D721Med (cell line): ENCODE measurements at places on chromosomes 12 and 14.
A peak's percentile ranks its signal among the peaks of the same experiment; 100 is the strongest.

DNA sequence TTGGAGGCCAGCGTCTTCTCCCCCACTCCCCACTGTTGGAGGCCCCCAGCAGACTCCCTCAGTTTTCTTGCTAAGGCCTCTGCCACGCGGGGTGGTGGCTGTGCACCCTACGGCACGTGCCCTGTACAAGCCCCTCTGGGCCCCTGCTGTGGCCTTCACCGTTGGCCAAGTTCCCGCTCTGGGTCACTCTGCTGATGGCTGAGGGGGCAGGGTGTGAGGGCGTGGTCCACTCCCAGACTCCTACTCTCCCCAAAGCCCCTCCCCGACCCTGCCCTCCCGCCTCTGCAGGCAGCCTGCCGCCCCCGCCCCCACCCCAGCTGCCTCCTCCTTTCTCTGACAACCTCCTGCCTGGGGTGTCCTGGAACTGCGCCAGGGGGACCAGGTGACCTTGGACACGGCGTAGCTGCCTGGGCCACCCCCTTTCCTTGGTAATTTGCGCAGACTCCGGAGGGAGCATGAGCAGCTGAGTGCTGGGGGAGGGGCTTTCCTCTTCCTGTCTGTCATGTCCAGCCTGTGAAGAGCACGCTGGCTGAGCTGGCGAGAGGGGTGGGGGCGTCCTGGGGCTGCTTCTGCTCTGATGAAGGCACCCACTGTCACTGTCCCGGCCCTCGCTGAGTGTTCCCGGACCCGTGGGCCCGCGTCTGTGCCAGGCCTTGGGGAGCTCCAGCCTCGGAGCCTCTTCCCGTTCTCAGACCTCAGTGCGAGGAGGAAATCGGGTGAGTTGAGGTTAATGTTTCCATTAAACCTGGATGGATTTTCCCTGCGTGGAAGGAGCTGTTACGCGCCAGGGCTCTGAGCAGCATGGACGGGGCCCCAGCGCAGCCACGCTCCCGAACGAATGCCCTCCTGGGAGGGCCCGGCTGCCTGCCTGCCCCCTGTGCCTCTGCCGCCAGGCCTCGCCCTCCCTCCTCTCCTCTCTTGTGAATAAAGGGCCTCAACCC is 85.0 kb downstream of the KIF26A start:
- peak; percentile 80 for DNase-seq

GRCh38 chr12:62001424-62001823 is 258.8 kb upstream of the USP15 start:
- DNase-seq: no peak

DNA sequence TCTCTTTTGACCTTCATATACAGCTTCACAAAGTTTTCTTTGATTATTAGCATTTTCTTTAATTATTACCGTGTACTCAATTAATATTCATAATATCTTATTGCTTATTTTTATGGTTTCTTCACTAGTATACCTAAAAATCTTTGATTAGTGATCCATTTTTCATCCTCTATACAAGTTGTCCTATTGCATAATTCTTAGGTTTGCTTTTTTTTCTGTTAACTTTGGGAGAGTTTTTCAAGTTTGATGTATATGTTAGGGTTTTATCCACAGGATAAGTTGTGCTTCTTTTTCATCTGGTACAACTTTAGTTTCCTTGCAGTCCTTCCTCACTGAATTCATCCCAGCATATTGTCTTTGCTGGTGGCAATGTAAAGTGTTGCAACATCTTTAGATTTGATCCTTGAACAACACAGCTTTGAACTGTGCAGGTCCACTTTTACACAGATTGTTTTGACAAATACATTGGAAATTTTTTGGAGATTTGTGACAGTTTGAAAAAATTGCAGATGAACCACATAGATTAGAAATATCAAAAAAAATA is 88.6 kb upstream of the NAV3 start:
- no peak for DNase-seq

DNA sequence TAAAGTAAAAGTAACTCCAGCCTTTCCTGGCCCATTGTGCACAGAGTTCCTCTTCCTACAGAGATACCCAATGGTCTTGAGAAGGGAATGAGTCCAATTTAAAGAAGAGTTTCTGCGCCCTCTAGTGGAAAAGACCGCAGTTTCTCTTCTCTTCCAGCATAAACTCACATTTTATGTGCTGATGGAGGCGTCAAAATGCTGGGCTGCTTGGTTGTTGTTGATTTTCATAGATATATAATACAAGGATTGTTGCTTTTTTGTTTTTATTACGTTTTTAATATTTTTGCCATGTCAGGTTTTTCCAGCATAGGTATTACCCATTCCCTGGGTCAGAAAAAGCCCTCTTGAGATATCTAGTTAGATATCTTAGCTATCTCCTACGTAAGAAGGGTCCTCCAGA is 356.9 kb upstream of the STXBP6 start:
- no peak for DNase-seq

GRCh38 chr12:56851462-56851861 is 82.7 kb downstream of the SDR9C7 start:
- no peak for DNase-seq

- DNase-seq: no peak
Observed at GRCh38 chr12:110917961-110918360, 2.4 kb downstream of the MYL2 start.

DNA sequence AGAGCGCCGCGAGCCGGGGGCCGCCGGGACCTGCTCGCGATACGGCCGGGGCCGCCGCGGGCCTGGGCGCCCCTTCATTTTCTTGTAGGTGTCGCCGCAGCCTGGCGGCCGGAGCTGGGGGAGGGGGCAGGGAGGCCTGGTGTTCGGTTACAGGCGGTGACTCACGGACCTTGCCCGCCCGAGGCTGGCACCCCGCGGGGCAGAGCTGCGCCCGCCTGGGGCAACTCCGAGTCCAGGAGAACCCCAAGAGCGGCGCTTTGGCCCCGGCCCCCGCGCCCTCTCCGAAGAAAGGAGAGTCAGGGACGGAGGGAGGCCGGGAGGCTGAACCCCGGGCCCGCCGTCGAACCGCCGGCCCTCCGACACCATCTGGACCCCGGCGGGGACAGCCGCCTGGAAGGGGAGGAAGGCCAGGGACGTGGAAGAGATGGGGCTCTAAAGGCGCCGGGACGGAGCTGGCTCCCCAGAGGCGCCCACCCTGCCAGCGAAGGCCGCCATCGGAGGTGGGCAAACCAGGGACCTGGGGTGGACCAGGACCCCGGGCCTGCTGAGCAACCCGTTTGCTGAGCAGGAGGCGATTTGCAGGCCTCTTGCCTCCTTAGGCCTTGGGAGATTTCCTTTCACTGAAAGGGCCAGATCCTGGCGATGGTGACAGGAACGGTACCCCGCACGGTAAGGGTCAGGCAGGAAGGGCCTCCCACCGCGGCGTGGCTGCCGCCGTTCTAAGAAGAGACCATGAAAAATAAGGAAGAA is 843 bp upstream of the NUAK1 start:
- DNase-seq: no peak

GRCh38 chr14:88029500-88029899 is 24.6 kb downstream of the GPR65 start:
- DNase-seq: no peak

- DNase-seq: no peak
Observed at GRCh38 chr12:14689144-14689543, 7.3 kb downstream of the GUCY2C start.

DNA sequence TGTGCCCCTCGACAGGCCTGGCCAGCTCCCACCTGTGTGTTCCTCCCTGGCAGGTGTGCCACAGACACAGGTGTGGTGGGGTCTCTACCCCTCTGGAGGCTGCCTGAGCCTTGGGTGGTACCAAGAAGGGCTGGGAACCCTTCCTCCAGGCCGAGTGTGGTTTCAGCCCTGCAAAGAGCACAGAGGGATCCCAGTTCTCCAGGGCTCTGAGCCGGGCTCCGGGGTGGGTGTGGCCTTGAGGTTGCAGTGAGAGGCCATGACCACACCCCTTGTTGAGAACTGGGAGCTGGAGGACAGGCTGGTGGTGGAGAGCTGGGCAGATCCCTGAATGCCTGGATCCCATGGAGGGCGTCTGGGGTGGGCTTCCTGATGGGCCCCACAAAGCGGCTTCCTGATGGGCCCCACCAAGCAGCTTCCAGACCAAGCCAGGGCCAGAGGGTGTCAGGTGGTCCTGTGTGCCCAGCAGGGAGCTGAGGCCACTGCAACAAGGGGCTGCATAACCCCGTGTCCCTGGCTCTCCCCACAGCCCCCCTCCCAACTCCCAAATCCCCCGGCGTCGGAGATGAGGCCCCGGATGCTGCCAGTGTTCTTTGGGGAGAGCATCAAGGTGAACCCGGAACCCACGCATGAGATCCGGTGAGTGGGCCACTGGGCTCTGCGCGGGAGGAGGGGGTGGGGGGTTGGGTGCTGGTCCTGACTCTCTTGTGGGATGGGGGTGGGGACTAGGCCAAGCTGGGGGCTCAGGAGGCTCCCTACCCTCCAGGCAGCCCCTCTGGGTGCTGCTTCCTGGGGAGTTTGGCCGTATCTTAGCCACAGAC is 16.6 kb downstream of the RFLNA start:
- peak; percentile 22 for DNase-seq

DNA sequence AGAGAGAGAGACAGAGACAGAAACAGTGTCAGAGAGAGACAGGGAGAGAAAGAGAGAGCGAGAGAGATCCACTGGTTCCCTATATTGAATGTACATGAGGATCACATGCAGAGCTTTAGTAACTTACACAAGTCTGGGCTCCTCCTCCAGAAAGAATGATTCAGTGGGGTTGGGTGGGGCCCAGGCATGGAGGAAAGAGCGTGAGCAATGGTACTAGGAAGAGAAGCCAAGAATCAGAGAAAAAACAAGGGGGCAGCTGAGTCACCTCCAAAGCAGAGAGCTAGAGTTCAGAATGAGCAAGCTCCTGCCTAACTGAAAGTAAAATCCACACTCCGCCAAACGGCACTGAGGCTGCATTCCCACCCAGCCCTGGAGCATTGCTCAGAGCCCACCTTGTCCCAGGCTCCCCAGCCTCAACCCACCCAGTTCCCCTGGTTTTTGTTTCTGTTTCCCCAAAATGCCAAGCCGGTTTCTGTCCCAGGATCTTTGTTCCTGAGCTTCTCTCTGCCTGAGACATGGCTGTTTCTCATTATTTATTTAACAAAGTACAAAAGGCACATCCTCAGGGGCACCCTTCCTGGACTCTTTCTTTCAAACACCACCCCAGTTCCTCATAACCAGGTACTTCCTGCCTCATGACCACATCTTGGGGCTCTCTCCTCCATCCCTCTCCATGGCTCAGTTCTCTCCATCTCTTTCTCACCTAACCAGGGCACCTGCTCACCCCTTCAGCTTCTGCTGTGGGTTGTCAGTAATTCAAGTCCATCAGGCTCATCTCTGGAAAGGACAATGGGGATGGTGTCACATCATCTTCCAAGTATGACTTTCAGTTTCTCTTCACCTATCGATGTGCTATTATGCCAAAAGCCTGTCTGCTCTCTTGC is 670.3 kb upstream of the TBX3 start:
- no peak for DNase-seq

DNA sequence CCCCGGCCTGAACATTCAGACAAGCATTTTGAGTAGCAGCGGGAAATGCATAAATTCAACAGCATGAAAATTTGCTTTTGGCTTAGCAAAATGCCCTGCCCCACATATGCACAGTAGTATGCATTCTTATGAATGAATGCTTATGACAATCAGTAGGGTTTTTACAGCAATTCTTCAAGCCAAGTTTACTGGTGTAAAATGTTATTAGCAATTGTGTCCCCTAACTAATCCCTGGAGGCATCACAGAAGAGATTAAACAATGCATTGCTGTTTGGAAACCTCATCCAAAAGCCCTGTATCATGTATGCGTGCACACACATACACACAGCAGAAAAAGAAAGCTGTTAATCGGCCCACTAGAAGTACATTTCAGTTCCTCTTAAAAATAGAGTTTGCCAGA is 406.5 kb downstream of the LRIG3 start:
- no peak for DNase-seq

- DNase-seq: no peak
Observed at GRCh38 chr12:71759941-71760340, 5.3 kb downstream of the RAB21 start.

- no peak for DNase-seq
Observed at GRCh38 chr12:56990648-56991318, 15.6 kb downstream of the ZBTB39 start.

GRCh38 chr14:49997991-49998390 is 105.1 kb downstream of the ARF6 start:
- no peak for DNase-seq

- DNase-seq: no peak
Observed at GRCh38 chr14:55688566-55688965, 108.6 kb downstream of the KTN1 start.

- no peak for DNase-seq
Observed at GRCh38 chr12:79687711-79688260, 3.0 kb downstream of the PAWR start.

DNA sequence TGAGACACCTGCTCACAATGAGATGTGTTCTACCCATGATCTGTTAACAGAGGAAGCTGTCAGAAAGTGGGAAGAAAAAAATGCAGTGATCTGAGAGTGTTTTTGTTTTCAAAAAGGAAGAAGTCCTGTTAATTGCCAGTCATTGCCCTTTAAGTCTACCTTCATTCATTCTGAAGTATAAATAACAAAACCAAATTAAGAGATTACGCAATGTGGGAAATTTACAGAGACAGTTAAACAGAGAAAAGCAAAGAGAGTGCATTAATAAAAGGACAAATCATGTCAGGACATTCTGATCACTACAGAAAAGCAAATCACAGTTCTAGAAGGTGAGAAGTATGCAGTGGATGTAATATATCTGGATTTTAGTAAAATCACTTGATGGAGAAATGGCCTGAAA is 154.2 kb downstream of the NRXN3 start:
- DNase-seq: no peak

DNA sequence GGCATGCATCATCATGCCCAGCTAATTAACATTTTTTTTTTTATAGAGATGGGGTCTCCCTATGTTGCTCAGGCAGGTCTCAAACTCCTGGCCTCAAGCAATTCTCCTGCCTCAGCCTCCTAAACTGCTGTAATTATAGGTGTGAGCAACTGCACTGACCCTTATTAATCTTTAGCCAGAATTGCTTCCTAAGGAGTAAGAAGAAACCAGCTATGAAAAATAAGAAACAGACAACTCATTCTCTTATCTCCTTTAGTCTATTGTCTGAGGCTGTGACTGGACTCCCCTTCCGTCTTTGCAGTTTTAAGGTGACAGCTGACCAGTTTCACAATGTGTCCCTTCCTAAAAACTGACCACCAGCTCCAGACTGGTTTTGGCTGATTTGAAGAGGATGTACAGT is 52.4 kb downstream of the EMP1 start:
- no peak for DNase-seq

- no peak for DNase-seq
Observed at GRCh38 chr12:55718624-55719275, 1.4 kb upstream of the RDH5 start.

- DNase-seq: no peak
Observed at GRCh38 chr14:104610749-104611310, 6.3 kb upstream of the TMEM179 start.

- no peak for DNase-seq
Observed at GRCh38 chr12:95390192-95390591, 83.8 kb upstream of the METAP2 start.

GRCh38 chr12:68158432-68158831 is 1.1 kb downstream of the IFNG start:
- DNase-seq: no peak

DNA sequence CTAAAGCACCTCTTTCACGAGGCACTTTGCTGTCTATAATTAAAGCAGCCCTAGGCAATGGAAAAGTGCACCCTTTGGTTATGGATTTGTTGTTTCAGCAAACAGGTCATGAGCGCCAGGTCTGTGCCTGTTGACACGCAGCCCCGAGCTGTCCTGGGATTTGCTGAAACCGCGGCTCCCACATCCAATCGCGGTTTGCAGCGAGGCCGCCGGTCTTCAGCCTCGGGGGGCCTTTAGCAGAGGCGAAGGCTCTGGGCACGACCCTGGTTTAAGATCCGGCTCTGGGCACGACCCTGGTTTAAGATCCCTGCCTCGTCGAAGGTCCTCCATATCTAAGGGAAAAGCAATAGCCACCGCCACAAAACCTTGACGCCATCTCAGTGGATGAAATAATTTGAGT is 79.2 kb downstream of the GLT1D1 start:
- DNase-seq: no peak
